ENCODE measurements at places on chromosomes 1 and 21. TPM values are rescaled to one million over a fixed set of nuclear protein-coding genes. Genes with fewer than 3 reads are reported as not detected.

Gene HSD3B2
- total RNA-seq, result not detected

DNA sequence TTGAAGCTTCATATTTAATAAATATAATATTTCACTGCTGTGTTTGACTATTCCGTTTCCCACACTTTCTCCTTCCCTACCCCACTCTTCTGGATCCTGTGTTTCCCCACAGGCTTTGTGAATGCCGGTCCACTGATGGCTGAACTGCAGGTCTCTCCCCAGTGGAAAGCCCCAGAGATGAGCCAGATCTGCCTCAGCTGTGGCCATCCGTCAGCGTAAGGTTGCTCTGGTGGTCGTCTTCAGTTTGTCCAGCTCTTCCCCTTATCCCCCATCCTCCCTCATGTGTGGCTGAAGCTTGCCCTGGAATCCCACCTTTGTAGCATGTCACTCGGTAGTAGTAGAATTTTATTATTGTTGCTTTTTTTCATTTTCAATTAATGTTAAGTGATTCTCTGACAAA, 11.4 kb downstream of the SMAP2 start:
- no peak for DNase-seq

DNA sequence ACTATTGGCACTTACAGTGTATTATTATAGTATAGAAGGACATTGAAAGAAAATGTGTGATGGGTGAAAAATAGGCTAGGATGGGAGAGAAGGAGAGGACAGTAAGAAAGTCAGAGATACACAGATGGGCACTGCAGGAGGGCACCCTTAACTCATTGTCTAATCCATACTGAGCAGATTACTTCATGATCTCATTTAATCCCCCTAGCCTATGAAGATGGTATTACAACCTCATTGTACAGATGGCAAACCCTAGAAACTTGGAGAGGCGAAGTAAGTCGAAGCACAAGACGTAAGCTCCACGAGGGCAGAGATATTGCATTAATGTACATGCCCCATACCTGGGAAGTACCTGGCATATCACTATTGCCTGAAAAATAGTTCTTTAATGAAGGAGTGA, 346.9 kb upstream of the DAB1 start:
- DNase-seq, result no peak

DNA sequence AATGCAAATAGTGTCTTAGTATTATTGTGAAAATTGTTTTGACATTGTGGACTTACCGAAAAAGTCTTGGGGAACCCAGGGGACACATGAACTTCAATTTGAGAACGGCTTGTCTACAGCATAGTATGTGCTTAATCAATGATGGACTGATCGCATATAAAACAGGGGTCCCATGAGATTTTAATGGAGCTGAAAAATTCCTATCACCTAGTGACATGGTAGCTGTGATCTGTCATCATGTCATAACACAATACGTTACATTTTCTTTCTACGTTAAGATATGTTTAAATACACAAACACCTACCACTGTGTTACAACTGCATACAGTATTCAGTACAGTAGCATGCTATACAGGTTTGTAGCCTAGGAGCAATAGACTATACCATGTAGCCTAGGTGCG, 153.3 kb upstream of the FOXD3 start:
- DNase-seq, result no peak

DNA sequence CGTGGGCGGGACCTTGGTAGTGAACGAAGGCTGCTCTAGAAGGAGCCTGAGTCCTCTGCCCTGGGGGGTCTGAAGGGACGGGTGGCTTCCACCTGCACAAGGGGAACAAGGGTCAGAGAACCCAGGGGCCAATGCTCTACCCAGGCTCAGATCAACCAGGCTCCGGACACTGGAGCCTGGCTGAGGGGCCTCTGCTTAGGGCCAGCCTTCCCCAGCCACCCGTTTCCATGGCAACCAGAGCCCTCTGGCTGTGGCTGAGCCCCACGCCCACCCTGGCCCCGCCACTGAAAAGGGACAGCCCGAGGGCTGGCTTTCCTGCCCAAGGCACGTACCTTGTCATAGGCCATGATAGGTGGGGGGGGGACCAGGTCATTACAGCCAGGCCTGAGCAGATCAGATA, 724.6 kb downstream of the PTPRU start:
- no peak for DNase-seq

- DNase-seq, result no peak
These were observed 6.0 kb upstream of the SH2D2A start for GRCh38 chr1:156822680-156823079.

Measured in activated CD4-positive, alpha-beta T cell treated with anti-CD3 and anti-CD28 coated beads, Interleukin-2, amount 10 ng/mL, durations not matched to agents 7 days and 5 days (primary cell).